ENCODE measurements at places on chromosomes 1 and 21.
A peak's percentile ranks its signal among the peaks of the same experiment; 100 is the strongest.

DNA sequence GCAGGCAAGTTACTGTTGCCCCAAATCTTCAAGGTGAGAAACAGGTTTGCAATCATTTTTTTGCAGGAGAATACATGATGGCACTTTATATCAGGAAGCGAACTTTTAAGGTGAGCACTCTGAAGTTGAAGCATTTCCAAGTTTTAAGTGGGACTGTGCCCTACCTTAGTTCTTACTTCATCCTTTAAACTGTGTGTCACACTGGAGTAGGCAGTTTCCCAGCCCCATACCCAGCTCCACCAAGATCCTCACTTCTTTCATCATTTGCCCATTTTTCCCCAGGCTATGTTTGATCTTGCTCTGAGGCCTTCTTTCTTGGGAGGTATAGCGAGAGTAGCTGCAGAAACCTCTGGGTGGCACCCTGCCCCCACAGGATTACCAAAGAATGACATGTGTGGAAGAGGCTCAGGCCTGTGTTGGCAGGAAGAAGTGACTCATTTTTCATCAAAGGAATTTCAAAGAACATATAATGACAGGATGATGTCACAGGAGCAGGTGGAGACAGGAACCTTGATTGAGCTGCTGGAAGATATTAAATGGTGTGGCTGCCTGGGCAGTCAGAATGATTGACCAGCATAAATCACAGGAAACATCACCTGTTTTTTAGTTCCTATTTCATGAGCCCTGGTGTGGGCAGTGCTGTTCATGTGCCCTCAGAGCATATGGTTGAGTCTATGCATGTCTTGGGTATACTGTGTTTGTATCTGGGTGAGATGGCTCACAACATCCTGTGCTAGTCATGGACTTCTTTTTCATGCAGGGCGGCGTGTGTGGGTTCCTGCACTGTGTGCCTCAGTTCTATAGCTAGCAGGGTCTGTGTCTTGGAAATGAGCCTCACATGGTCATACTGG lies 20.8 kb upstream of the MACF1 start:
- DNase-seq: peak; percentile 57

DNA sequence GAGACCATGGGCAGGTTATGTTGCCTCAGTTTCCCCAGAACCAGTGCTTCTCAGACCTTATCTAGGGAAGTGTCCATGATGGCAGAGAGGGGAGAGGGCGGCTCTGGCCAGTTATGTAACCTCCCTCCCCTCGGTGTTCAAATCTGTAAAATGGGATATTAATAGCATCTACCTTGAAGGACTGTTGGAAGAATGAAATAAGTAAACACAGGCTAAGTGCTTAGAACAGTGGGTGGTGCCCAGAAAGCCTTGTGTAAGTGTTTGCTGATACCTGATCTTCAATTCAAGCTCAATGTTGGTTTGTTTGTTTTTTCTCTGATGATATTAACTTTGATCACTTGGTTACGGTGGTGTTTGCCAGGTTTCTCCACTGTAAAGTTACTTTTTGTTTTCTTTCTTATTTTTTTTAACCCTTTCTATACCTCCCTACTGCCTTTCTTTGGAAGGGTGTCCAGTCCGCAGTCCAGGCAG lies 34.9 kb downstream of the EPHA2 start:
- DNase-seq: no peak

- DNase-seq: no peak
Measured at GRCh38 chr1:89800022-89800655, 20.7 kb upstream of the LRRC8D start.

GRCh38 chr21:38072489-38072888 lies 156.2 kb upstream of the KCNJ6 start:
- DNase-seq: no peak

DNA sequence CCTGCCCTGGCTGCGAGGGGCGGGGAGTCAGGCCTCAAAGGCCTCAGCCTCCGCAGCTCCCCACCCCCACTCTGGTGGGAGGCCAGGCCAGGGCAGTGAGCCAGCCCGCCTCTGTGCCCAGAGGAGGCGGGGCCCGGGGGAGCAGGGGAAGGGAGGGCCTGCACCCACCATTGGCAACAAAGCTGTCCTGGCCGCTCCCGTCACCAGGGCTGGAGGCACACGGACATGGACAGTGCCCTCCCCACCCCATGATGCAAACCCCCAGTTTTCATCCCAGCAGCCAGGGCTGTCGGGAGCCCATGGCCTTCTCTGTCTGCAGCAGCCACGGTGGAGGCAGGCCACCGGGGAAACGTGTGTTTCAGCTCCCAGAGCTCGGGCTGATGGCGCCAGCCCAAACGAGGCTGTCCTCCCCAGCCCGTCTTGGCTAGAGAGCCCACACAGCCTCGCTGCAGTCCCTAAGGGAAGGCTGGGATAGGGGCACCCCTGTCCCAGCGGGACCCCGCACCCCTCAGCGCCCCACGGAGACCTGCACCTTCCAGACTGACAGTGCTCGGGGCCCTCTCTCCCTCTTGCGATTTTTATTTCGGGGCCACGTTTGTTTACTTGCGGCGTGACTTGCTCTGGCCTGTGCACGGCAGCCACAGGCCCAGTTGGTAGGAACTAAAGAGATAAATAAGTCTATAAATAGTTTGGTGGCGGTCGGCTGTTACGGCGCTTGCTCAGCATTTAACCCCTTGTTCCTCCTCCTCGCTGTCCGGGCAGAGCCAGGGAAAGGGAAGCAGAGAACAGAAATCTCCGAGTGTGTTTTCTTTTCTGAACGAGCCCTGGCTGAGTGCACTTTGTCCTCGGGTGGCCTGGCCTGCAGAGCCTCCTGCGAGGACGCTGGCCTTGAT lies 101.8 kb downstream of the PRDM16 start:
- no peak for DNase-seq

DNA sequence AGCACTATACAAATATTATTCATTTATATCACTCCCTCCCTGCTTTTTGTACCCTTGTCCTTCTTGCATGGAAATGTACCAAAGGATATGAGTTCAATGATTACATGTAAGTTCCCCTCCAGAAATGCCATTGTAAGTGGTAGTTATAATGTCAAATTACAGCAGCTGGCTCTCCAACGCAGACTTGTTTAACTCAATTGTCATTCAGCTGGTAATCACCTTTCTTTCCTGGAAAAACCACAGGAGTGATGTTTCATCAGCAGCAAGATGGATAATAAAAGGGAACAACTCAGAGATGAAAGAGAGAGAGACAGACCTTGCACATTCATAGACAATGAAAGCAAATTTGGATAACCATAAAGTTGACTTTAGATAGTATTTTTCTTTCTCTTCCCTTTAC lies 578.6 kb upstream of the PBX1 start:
- DNase-seq: no peak

DNA sequence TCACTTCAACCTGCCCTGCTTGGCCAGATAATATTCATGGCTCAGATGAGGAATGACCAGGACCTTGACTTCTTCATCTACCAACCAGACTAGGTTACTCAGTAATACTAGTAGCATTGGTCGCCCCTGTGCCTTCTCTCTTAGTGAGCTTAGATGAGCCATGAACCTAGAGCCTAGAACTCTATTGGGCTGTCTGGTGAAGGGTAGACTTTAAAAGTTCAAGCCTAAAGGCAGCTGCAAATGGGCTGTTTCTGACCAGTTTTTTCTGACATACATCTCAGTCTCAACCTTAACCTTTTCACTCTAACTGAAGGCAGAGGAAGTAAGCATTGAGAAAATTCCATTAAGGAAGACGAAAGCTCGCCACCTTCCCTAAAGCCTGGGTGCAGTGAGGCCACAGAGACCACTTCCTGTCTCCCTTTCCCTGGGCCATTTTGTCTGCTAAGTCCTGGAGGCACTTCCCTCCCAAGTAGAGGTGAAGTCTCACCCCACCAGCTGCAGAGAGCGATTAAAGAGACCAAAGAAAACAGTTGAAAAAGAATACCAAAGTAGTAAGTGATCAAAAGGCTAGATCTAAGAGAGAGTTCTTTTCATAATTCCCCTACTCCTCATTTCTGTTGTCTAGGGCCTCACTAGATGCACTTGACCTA lies 53.3 kb downstream of the MTR start:
- DNase-seq: no peak

- no peak for DNase-seq
Measured at GRCh38 chr1:228548788-228549187, 61.6 kb downstream of the RNF187 start.

DNA sequence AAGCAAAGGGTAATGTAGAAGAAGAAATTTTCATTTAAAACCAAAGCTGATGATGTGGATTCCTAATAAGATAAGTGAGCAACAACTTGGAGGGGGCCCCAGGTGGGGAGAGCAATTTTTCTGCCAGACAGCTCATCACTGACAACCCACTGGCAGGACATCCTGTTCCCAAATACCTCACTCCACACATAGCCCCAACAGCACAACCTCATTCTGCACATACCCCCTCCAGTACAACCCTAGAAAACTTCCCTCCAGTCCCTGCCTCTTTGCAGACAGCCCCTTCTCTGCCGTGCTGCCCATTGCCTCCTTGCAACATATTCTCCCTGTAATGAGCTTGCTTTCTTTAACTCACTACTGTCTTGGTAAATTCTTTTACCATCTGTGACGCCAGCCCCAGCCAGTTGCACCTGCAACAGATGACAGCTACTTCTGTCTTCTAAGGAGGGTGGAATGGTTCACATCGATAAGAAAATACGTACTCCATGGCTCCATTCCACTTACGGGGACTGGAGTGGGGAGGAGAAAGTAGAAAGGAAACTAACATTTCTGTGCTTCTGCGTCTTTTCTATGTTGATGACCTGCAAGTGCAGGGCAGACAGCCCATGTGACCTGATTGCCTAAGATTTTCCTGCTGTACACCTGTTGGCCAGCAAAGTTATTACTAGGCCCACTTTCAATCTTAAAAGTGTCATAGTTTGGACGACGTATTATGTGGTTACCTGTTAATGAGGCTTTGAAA lies 14.7 kb downstream of the RHEX start:
- no peak for DNase-seq

- DNase-seq: no peak
Measured at GRCh38 chr1:6385488-6386191, 7.9 kb downstream of the ACOT7 start.

- DNase-seq: no peak
Measured at GRCh38 chr21:34075760-34076660, 2.6 kb downstream of the MRPS6 start.

DNA sequence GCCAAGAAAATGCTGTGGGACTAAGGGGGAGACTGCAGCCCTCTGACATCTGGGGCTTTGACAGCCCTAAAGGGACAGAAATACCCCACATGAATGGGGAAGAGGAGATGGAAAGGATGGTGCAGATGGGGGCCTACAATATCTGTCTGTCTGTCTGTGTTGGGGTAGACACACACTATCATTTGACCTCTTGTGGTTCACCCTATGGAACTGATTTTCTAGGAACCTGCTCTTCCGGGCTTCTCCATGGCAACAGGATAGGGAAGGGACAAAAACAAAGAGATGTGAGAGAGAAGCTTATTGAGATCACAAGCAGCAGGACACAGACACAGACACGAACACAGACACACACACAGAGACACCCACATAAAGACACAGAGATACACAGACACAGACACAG lies 17.1 kb downstream of the KIF21B start:
- no peak for DNase-seq

DNA sequence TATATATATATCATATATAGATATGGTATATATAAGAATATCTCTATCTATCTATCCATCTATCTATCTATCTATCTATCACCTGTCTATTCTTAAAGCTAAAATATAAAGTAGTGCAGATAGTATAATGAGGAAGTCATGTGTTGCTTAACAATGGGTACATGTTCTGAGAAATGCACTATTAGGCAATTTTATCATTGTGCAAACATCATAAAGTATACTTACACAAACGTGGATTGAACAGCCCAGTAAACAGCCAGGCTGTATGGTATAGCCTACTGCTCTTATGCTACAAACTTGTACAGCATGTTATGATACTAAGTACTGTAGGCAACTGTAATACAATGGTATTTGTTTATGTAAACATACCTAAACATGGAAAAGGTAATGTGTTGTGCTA lies 621.0 kb upstream of the NCAM2 start:
- DNase-seq: no peak

DNA sequence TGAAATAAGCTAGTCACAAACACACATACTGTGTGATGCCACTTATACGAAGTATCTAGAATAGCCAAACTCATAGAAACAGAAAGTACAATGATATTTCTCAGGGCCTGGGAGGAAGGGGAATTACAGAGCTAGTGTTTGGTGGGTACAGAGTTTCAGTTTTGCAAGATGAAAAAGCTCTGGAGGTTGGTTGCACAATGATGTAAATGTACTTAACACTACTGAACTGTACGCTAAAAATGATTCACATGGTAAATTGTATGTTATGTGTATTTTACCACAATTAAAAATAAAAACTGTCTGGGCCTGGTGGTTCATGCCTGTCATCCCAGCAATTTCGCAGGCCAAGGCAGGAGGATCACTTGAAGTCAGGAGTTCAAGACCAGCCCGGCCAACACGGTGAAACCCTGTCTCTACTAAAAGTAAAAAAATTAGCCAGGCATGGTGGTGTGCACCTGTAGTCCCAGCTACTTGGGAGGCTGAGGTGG lies 15.3 kb upstream of the FHAD1 start:
- no peak for DNase-seq

- no peak for DNase-seq
Measured at GRCh38 chr1:228794173-228794572, 58.9 kb downstream of the RHOU start.
